ENCODE measurements at places on chromosomes 13 and 19.

GRCh38 chr13:79108914-79109643 is 297.0 kb downstream of the RBM26 start:
- no peak for DNase-seq

DNA sequence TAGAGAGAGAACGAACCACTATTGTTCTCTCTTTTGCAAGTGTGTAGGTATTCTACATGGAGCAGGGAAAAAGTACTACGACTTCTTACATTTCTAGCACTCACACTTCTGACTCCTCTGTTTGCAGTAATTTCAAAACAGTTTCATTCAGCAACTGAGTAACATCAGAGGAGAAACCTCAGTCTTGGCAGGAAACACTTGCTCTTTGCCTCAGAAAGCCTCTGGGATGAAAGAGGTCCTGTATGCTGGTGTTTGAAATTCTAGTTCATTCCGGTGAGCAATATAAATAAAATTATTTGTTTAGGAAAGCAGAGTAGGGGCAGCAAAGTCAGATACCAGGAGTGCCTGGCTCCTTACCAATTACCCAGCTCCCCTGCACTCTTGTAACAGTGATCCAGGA is 595.5 kb downstream of the TBC1D4 start:
- no peak for DNase-seq

DNA sequence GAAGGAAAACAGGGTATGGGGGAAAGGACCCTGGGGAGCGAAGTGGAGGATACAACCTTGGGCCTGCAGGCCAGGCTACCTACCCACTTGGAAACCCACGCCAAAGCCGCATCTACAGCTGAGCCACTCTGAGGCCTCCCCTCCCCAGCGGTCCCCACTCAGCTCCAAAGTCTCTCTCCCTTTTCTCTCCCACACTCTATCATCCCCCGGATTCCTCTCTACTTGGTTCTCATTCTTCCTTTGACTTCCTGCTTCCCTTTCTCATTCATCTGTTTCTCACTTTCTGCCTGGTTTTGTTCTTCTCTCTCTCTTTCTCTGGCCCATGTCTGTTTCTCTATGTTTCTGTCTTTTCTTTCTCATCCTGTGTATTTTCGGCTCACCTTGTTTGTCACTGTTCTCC is 2.7 kb downstream of the KLK3 start:
- DNase-seq, result no peak

GRCh38 chr13:24288870-24289269 is 20.5 kb upstream of the C1QTNF9 start:
- DNase-seq, result no peak

GRCh38 chr19:15871570-15871969 is 26.3 kb downstream of the CYP4F2 start:
- DNase-seq, result no peak

GRCh38 chr19:47699360-47699917 is 13.8 kb upstream of the EHD2 start:
- peak; percentile 50 for DNase-seq

DNA sequence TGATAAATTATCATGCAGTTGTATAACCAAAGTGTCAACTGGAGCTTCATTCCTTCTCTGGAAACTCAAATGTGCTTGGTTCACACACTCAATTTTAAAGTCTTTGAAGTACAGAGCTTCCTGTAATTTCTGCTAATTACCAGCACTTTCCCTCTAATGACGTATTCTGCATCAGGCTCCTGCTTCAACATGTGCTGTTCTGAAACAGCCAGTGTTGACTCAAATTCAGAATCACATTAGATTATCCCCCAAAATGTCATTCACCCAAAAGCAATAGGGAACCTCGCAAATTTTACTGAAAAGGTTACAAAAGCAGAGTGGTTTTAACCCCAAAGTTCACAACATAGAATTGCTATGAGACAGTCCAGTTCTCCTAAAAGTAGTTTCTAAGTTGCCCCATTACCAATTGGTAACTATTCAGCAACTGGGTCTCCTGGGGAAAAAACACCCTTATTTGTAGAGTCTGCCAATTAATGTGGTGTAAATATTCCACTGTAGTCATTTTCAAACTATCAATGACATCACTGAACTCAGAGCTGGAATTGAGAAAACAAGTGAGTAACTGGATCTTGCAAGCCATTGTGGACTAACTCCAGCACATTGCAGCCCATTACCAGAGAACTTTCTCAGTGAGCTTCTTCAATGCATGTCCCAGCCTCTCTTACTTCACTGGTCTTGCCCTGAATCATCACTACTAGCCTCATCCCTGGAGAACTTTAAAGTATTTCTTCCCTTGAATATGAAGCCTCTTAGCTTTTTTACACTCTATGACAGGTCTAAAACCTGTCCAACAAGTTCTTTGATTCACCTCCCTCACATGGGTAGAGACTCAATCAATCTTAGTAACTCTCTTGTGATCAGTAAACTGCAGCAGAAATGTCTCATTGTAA is 955.4 kb downstream of the EFNB2 start:
- no peak for DNase-seq

DNA sequence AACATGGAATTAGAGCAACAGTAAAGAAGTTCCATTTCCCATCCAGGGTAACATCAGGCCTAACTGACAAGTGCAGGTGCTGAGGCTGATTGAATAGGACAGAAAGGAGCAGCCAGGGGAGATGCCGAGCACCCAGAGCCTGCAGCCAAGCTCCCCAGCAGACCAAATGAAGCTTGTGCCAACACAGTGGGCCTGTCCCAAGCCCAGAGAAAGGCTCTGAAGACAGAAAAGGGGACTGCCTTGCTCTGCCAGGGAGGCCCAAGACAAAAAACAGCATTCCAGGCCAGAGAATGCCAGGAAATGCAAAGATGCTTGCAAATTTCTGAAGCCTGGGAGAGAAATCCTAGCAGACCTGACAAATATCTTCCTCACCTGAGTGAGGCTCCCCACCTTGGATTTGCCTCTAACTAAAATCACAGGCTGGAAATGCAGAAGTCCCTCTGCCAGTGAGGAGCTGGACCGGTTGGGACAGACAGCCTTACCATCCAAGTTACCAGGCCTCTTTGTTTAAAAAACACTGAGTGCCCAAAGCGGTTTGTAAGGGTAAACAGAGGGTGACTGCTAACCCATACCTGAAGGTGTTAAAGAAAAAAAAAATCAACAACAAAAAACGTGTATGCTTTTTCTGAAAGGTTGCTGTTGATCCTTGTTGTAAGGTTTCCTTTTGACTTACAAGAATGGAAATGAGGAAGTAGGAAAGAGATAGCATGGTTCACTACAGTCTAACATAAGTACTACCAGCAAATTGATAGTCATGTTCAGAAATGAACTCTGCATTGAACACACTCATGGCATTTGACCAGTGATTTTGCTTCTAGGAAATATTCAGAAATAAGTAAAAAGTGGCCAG is 11.8 kb upstream of the HMGB1 start:
- DNase-seq, result no peak

DNA sequence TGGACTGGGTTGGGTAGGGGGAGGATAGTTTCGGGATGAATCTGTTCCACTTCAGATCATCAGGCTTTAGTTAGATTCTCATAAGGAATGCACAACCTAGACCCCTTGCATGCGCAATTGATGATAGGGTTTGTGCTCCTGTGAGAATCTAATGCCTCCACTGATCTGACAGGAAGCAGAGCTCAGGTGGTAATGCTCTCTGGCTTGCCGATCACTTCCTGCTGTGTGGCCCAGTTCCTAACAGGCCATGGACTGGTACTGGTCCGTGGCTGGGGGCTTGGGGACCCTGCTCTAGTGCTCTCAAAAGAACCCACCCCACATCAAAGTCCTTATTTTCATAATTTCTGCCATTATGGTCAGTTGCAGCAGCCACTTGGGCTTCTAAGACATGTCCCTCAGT is 30.1 kb downstream of the DNAJC3 start:
- no peak for DNase-seq

GRCh38 chr19:46181388-46181779 is 33.3 kb downstream of the IGFL2 start:
- DNase-seq, result peak; percentile 44

- DNase-seq, result peak; percentile 34
Measured at GRCh38 chr19:47445937-47446402, 25.7 kb downstream of the SLC8A2 start.

- no peak for DNase-seq
Measured at GRCh38 chr19:35177377-35178274, 23.1 kb downstream of the FXYD5 start.

DNA sequence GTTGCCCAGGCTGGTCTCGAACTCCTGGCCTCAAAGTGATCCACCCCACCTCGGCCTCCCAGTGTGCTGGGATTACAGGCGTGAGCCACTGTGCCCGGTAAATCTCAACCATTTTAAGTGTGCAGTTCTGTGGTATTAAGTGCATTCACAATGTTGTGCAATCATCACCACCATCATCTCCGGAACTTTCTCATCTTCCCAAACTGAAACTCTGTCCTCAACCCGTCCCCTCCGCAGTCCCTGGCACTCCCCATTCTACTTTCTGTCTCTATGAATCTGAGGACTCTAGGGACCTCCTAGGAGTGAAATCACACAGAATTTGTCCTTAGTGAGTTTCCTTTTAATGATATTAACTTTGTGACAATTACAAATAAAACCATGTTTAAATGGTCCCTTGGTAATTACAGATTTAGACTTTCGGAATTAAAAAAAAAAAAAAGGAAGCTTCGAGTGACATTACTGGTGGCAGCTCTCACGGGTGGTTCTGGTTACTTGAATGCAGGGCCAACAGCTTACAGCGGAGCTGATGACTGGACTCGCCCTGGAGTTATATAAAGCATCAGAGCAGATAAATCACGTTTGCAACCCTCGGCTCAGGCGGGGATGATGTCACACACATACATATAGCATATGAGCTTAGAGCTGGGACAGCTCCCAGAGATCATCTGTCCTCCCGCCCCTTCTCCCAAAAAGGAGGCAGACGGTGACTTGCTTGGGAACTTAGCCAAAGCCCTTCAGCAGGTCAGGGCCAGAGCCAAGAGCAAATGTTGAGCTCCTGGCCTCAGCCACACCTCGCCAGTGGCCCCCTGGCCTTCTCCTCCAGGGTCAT is 89.8 kb downstream of the ZNF557 start:
- no peak for DNase-seq

DNA sequence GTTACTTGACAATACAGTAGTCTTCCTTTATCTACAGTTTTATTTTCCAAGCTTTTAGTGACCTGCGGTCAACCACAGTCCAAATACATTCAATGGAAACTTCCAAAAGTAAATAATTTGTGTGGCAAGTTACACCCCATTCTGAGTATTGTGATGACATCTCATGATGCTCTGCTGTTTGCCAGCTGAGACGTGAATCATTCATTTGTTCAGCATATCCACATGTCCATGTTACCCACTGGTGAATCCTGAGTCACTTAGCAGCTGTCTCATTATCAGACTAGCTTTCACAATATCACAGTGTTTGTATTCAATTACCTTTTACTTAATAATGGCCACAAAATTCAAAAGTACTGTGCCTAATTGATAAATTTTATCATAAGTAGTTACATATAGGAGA is 179.8 kb downstream of the PRR20E start:
- DNase-seq, result no peak

DNA sequence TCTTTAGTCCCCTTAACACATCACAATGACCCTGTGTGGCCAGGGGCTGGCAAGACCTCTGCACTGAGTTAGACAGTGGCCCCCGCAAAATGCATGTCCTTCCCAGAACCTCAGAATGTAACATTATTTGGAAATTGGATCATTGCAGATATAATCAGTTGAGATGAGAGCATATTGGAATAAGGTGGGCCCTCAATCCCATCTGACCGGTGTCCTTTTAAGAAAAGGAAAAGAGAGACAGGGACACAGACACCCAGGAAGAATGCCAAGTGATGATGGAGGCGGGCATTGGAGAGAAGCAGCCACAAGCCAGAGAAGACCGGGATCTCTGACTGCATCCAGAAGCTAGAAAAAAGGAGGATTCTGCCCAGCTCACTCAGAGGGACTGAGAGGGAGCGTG is 1.8 kb downstream of the FAM187B start:
- no peak for DNase-seq

DNA sequence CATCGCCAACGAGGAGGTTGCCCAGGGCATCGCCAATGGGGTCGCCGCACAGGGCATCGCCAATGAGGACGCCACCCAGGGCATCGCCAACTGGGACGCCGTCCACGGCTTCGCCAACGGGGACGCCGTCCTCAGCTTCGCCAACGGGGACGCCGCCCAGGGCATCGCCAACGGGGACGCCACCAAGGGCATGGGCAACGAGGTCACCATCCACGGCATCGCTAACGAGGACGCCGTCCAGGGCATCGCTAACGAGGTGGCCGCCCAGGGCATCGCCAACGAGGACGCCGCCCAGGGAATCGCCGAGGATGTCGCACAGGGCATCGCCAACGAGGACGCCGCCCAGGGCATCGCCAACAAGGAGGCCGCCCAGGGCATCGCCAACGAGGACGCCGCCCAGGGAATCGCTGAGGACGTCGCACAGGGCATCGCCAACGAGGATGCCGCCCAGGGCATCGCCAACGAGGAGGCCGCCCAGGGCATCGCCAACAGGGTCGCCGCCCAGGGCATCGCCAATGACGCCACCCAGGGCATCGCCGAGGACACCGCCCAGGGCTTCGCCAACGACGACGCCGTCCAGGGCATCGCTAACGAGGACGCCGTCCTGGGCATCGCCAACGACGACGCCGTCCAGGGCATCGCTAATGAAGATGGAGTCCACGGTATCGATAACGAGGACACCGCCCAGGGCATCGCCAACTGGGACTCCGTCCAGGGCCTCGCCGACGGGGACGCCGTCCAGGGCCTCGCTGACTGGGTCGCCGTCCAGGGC is 945.7 kb downstream of the TUBA3C start:
- DNase-seq, result no peak

DNA sequence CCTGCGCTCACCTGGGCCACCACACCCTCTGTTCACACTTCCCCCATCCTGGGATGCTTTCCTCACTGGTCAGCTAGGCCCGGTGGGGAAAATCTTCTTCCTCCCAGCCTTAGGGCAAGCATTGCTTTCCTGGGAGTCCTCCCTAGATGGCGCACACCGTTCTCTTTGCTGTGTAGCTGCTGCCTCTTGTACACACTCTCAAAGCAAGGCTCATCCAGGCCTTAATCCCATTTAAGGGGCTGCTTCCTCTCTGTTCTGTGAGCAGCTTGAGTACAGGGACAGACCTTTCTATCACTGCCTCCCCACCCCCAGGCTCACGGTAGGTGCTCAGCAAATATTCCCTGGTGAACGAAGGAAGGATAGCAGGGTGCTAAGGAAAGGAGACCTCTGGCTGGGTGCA is 11.1 kb downstream of the SLC7A10 start:
- DNase-seq, result no peak
